Stimulated activated CD4-positive, alpha-beta T cell treated with anti-CD3 and anti-CD28 coated beads, TNF-alpha, amount 100 ng/mL, for 1 hour (primary cell): ENCODE measurements at places on chromosomes 6 and 20.

- no peak for DNase-seq
Measured at GRCh38 chr6:29486577-29486976, 1.2 kb downstream of the MAS1L start.

GRCh38 chr6:74197310-74197709 is 501.3 kb downstream of the CD109 start:
- DNase-seq, result no peak

GRCh38 chr20:25278636-25279361 is 30.9 kb downstream of the PYGB start:
- no peak for DNase-seq

DNA sequence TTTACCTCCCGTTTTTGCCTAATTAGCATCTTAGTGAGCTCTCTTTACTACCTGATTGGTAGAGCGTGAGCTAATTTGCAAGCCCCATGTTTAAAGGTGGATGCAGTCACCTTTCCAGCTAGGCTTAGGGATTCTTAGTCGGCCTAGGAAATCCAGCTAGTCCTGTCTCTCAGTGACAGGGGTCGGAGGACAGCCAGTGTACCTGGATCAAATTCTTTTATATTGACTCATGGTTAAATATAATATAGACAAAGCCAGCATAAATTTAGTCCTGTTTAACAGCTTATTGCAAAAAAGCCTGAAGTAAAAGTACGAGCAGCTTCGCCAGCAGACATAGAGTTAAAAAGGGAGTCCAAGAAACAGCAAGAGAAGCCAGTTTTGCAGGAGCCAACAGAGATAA is 12.2 kb upstream of the GSTA3 start:
- no peak for DNase-seq

GRCh38 chr6:170423030-170423429 is 116.5 kb downstream of the FAM120B start:
- DNase-seq, result no peak

DNA sequence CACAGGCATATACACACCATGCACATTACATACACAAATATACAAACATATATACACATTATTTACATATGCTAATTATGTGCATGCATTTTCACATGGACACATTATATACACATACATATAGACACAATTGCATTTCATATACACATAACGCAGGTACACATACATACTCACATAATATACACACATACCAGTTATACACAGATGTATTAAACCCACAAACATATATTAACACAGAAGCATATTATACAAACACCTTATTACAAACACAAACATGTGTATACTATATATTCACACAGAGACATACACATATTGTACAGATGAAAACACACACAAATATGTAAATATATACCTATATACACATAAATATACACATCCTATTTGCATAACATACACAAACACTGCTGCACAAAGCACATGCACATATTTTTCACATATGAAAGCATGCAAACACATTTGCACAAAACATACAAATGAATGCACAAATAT is 140.2 kb downstream of the VEGFA start:
- no peak for DNase-seq

DNA sequence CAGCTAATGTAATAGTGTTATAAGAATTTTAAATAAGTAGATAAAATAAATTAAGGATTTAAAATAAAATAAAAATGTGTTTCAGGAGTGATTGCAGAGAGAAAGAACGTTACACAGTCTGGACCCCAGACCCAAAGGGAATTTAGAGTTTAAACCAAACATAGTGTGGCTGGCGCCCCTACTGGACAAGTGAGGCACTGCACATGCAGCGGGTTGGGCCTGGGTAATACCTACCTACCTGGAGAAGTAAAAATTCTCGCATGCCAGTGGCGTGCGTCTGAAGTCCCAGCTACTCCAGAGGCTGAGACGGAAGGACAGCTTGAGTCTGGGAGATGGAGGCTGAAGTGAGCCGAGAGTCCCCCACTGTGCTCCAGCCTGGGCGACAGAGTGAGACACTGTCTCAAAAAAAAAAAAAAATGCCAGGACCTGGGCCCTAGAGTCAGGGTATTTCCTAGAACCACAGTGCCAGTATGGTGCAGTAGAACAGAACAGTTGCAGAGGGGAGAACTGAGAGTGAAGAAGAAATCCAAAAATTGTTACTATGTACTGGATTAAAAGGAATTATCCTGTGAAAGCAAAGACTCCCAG is 71.4 kb upstream of the TCF21 start:
- DNase-seq, result peak; percentile 44

DNA sequence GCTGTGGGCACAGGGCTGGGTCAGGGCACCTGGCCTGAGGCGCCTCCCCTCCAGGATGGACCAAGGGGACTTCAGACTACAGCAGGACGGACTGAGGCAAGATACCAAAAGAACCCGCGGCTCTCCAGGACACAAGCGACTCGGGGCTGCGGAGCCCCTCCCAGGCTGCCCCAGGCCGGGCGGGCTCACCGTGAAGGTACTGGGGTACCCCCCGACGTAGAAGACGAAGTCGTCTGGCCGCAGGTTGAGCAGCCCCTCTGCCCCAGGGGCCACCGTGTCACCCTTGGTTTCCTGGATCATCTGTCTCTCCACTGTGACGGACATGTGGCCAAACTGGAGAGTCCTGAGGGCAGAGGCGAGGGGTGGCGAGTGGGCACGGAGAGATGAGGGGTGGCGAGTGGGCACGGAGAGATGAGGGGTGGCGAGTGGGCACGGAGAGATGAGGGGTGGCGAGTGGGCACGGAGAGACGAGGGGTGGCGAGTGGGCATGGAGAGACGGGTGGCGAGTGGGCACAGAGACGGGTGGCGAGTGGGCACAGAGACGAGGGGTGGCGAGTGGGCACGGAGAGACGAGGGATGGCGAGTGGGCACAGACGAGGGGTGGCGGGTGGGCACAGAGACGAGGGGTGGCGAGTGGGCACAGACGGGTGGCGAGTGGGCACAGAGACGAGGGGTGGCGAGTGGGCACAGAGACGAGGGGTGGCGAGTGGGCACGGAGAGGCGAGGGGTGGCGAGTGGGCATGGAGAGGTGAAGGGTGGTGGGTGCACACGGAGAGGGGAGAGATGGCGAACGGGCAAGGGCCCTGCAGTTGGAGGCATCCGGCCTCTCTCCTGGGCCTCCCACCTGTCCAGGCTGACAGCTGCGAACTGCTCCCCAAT is 10.9 kb downstream of the ADRM1 start:
- no peak for DNase-seq

DNA sequence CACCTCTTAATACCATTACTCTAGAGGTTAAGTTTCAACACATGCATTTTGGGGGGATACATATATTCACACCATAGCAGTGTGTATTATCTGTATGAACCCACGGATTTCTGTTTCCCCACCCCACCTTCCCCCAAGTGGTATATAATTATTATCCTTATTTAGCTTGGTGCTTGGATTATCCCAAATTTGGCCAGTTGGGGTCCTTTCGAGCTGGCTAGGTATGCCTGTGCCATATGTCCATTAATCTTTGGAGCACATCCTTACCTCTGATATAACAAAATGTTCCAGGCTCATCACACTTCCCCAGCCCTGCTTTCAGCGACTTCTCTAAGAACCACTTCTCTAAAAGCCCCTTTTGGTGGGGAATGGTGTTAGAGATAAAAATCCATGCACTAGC is 118.7 kb upstream of the MLIP start:
- DNase-seq, result no peak

DNA sequence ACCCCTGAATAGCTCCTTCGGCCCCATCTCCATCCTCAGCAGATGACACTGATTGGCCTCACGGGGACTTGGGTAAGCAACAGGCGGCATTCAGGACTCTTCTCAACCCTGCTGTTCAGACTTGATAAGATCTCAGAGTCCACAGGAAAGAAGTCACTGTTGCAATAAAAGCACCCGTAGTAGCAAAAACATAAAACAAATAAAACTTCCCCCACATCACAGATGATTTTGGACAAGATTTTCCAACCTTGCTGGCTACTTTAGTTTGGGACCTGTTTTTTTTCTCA is 17.1 kb upstream of the C20orf144 start:
- no peak for DNase-seq

DNA sequence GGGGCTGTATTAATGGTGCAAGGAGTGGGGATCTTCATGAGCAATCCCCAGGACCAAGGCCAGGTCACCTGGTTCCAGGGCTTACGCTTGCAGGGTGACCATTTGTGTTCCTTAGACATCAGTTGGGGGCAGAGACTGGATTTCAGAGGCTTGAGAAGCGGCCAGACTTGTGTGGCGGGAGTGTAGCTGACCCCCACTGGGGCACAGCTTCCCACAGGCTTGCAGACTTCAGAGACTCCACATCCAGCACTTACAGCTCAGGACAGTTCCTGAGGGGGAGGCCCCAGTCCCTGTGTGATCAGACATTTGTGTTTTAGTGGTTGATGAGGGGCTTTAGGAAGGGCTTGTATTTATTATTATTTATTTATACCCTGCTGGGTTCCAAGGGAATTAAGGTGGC is 15.3 kb downstream of the TJAP1 start:
- DNase-seq, result no peak

GRCh38 chr20:38000293-38000692 is 33.0 kb downstream of the TTI1 start:
- DNase-seq, result no peak

DNA sequence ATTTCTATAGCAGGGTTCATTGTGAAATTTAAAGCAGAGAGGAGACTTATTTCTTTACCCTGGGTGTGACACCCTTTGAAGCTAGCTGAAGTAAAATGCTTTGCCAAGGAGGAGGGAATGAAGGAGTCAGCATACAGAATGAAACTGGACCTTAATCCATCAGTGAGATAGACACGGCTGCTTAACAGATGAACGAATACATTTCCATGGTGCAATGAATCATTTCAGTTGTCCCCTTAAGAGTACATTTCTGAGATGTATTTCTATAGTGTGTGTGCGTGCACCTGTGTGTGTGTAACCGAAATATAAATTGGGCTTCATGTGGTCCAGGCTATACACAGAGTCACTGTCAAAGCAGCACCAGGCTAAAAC is 73.8 kb upstream of the CD93 start:
- DNase-seq, result no peak

DNA sequence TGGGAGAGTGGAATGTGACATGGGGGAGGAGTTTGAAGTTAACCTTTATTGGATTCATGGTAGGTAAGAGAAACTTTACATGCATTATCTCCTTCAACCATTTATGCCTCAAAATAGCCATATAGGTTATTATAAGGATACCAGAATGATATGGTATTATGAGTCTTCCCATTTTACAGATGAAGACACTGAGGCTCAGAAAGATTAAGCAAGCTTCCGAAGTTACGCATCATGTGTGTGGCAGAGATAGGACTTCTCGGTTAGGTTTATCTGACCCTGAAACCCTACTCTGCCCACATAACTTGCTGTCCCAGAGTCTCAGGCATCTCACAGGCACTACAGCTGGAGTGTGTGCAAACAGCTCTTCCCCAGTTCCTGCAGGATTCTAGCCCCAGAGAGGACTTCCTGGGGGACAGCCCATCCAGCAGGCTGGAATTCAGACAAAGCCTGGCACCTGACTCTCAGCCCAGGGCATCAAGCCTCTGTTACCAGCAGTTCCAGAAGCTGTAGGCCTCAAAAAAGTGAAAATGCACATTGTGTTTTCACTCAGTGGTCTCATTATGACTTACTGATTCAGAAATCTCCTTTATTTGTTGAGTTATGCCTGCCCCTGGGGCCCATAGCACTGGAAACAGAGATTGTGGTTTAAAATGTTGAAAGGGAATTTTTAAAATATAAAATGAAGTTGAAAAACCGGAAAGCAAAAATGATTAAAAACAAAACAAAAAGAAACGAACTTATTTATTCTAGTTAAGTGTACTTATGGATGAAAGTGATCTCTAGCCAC is 512.8 kb upstream of the CHD6 start:
- DNase-seq, result no peak

DNA sequence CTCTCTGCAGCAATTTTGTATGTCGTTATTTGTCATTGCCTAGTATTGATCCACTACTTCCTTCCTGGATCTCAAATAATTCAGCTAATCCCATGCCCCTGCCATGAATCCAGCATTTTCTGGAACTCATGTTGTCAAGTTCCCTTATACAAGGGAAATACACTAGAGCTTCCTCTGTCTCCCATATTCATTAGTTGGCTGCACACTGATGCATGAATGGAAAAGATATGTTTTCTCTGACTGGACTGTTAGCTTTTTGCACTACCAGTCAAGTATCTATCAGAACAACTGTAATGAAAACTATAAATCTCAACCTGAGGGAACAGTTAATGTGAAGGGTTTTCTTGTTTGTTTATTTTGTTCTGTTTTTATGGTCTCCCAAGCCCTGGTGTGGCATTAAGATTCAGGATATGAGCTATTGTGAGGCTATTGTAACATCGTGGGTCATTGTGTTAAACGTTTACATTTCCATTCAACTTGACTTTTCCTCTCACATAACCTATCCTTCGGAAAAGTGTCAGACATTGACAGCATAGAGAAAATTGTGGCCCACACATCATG is 102.5 kb upstream of the FAM8A1 start:
- DNase-seq, result no peak
